Cortex of kidney (tissue), 1 donor: ENCODE measurements at places on chromosomes 6 and 20.

- no peak for DNase-seq
Observed at GRCh38 chr6:118122801-118123200, 215.7 kb downstream of the SLC35F1 start.

GRCh38 chr20:38167851-38168760, 3.0 kb upstream of the TGM2 start:
- DNase-seq, result no peak

GRCh38 chr20:59560588-59561227, 43.6 kb upstream of the PHACTR3 start:
- DNase-seq, result no peak

GRCh38 chr6:169700296-169700695, 1.5 kb downstream of the WDR27 start:
- no peak for DNase-seq
